Naive thymus-derived CD4-positive, alpha-beta T cell (primary cell): ENCODE measurements at places on chromosomes 6 and 20. TPM values are rescaled to one million over a fixed set of nuclear protein-coding genes. Genes with fewer than 3 reads are reported as not detected.

Gene ULBP3
- total RNA-seq = not detected

DNA sequence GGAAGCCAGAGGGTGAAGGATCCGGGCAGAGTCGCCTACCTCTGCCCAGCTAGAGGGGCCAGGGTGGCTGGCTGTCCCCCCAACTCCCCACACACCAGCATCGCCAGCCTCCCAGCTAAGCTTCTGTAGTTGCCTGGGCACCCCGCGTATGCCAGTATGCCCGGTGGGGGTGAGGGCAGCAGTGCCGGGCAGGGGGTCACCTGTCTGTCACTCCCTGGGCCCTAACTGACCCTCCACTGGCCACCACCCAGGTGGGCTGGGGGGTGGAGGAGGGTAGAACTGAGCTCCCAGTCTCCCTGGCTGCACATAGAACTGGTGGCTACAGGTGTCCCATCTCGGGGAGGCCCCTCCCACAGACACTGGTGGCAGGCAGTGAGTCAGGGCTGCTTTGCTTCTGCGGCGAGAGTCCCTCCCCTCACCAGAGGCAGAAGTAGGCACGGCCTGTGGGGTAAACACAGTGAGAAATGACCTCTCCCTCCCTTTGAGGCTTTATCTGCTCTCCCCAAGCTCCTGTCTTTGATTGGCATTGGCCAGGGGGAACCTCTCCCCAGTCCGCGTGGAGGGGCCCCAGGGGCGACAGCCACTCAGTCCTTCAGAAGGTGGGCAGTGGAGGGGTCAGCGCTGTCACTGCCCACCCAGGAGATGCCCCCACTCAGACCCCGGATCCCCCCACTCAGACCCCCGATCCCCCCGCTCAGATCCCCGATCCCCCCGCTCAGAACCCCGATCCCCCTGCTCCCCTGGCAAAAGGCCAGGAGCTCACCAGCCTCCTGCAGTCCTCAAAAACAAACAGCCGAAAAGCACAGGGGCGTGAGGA is 2.5 kb downstream of the NTSR1 start:
- DNase-seq = no peak

DNA sequence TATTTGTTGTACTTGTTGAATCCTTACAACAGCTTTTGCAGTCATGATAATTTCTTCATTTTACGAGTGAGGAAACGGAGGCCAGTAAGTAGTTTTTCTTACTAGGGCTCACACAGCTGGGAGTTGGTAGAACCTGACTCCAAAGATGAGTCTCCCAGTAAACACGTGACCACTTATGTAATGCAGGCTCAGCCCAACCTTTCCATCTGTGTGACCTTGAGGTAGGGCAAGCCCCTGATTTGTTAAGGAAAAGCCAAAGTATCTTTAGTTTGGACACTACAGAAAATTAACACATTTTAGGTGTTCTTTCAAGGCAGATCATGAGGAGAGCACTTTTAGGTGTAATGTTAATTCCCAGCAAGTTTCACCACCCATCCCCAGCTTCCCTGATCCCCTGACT is 111.3 kb downstream of the LRRC1 start:
- DNase-seq = no peak

Gene TSHZ2
- total RNA-seq = 59.2 TPM

DNA sequence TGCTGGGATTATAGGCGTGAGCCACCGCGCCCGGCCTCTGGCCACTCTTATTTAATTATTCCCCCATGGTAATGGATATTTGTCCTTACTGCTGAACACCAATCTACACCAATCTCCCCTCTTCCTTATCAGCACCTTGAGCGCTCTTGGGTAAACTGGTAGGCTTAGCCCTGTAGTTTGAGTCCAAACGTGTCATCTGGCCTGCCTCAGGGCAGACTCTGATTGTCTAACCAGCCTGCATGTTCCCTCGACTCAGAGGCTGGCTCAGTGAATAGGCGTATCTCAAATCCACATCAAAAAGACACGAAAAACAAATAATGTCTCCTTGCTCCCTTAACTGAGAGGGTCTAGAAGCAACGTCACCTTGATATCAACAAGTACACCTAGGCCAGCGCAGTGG is 260.9 kb downstream of the TFAP2C start:
- DNase-seq = no peak

DNA sequence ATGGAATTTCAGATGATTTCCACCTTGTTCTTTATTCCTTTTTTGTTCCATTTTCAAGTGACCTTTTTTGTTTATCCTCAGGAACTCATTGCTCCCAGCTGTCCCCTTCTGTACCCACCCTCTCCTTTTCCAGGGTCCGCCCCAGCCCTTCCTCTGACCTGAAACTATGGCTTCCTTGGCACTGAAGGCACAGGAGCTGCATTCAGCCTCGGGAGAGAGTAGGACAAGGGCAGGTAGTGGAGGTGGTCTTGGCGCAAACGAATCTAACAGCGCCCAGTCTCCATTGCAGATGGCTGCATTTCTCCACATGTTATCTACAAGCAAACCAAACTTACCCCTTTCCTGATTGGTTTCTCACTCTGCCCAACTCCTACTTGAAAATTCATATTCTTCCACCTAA is 8.8 kb upstream of the ULBP2 start:
- no peak for DNase-seq

GRCh38 chr20:62368976-62369814 is 2.1 kb upstream of the LAMA5 start:
- DNase-seq = no peak

DNA sequence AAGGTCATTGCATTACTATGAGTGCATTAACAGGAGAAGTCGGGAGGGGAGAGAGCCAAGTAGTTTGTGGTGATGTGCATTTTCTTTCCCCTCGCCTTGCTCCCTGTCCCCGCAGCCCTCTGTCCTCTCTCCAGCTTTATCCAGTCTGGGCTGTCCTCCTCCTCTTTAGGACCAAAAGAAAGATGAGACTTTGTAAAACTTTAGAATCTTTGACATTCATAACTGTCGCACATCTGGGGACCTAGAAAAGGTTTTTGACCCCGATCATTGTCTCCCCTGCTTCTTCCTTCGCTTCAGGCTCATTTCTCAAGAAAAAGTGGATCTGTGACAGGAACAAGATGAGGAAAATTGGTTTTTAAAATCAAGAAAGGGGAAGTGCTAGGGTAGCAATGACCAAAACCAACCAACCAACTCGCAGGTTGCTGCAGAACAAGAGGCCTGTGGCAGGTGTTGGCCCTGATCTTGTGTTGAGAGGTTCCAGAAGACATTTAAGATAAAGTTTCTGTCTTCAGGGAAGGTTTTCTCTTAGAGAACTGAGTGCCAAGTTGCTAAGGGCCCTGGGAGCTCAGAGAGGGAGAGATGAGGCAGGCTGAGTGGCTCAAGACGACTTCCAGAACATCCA is 17.6 kb downstream of the SYTL3 start:
- DNase-seq = no peak

- no peak for DNase-seq
Measured at GRCh38 chr6:141700819-141701218, 431.9 kb upstream of the GJE1 start.

DNA sequence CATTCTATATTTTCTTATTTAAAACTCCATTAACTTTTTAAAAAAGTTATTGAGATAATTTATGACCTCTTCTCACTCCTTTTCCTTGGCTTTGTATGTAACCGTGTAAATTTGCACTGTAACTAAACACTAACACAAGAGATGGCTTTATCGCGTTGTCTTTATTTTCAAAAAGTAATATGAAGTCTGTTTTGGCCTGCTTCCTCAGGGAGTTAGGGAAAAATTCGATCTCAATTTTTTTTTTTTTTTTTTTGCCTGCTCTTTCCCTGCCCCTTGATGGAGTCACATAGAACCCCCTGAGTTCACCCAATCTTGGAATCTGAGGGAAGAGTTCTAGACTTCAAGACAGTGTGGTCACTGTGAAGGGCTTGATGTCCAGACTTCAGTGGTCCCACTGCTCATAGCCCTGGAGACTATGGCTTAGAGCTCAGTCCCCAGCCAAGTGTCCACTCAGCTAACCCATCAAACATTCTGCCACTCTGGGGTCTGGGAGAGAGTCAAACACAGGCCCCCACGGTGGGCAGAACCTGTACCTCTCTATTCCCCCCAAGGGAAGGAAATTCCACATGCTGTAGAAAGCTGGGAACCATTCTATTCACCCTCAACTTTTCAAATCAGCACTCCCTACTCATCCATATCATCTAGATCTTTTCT is 15.7 kb upstream of the TBC1D22B start:
- DNase-seq = no peak

Gene LHFPL5
- total RNA-seq = not detected

Gene BFSP1
- total RNA-seq = 0.42 TPM

DNA sequence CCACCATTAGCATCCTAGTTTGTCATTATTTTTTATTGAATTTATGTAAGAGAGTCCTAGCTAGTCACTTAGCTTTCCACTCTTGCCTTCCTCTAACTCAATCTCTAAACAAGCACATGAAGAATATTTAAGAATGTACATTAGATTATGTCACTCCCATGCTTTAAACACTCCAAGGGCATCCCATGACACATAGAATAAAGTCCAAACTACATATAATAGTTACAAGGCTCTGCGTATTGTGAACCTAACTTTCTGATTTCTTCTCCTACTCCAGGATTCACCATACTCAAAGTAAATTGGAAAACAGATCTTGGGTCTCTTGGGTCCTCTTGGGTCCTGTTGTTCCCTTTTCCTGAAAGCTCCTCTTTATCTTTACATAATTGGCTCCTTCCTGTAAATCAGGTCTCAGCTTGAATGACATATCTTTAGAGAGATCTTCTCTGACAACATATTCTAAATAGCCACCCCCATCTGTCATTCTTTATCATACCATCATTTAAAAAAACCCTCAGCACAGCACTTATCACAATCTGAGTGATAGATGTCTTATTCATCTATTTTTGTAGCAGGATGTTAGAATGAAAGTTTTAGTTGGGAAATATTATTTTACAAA is 1042.4 kb upstream of the FLRT3 start:
- no peak for DNase-seq

- no peak for DNase-seq
Measured at GRCh38 chr6:347232-347631, 44.3 kb upstream of the IRF4 start.
